ENCODE measurements at places on chromosomes 1 and 21.

GRCh38 chr1:154720328-154721297 is 112.6 kb upstream of the ADAR start:
- no peaks in the 10 kb centered on the region for H3K27me3 ChIP-seq
- DNase-seq: no peak
- H3K36me3 ChIP-seq: no peaks in the 10 kb centered on the region
- no peak overlapping the region for H3K27ac ChIP-seq

DNA sequence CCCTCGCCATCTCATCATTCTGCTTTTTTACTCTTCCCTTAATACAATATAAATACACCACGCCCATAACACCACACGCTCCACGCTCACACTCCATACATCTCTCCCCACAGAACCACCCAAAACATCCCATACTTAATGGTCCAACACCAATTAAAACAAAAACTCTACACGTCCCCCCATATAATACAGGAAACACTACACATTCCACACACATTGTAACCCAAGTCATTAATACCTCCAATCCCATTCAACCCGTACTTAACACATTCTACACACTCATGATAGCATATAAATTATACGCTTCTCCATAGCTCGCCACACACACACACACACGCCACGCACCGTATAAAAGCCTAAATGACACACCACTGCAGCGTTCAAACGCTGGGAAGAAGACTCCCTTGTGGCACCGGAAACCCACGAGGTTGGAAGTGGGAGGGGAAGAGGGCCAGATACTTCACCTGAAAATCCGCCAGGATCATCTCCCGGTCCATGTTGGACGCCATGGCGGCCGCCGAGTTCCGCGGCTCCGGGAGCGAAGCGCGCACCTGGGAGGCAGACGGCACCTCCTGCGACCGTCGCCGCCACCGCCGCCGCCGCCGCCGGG is 659 bp downstream of the FAF1 start:
- DNase-seq: no peak
- no peaks in the 10 kb centered on the region for H3K27me3 ChIP-seq
- no peaks in the 10 kb centered on the region for H3K36me3 ChIP-seq
- H3K27ac ChIP-seq: peak overlapping the region; percentile 84
- H3K4me1 ChIP-seq: peaks cover 21% of the 10 kb centered on the region
- H3K4me3 ChIP-seq: peak overlapping the region; percentile 68

GRCh38 chr1:201426479-201427310 is 5.2 kb upstream of the TNNI1 start:
- H3K4me3 ChIP-seq: no peak overlapping the region
- no peak overlapping the region for H3K27ac ChIP-seq

DNA sequence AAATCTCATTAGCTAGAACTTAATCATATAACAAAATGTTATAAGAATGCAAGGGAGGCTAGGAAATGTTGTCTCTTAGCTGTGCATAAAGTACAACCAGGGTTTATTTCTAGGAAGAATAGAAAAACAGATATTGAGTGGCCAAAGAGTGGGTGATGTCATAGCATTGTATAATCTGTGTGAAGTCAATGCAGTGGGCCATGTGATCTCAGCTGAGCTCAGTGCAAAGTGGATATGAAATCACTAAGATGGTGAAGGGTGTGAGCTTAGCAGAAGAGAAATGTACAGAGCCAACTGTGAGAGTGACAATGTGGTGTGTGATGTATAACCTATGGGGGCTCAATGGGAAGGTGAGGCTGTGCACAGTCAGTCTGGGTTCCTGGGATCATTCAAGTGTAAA is 29.7 kb upstream of the DUSP23 start:
- no peaks in the 10 kb centered on the region for H3K4me1 ChIP-seq
- no peak overlapping the region for H3K4me3 ChIP-seq
- no peaks in the 10 kb centered on the region for H3K27me3 ChIP-seq
- no peak for DNase-seq

- H3K27ac ChIP-seq: no peak overlapping the region
- peaks cover 20% of the 10 kb centered on the region for H3K27me3 ChIP-seq
- no peak overlapping the region for H3K4me3 ChIP-seq
- peaks cover 5% of the 10 kb centered on the region for H3K4me1 ChIP-seq
- DNase-seq: no peak
- H3K36me3 ChIP-seq: no peaks in the 10 kb centered on the region
Observed at GRCh38 chr1:21607549-21608529, 61.3 kb downstream of the RAP1GAP start.

DNA sequence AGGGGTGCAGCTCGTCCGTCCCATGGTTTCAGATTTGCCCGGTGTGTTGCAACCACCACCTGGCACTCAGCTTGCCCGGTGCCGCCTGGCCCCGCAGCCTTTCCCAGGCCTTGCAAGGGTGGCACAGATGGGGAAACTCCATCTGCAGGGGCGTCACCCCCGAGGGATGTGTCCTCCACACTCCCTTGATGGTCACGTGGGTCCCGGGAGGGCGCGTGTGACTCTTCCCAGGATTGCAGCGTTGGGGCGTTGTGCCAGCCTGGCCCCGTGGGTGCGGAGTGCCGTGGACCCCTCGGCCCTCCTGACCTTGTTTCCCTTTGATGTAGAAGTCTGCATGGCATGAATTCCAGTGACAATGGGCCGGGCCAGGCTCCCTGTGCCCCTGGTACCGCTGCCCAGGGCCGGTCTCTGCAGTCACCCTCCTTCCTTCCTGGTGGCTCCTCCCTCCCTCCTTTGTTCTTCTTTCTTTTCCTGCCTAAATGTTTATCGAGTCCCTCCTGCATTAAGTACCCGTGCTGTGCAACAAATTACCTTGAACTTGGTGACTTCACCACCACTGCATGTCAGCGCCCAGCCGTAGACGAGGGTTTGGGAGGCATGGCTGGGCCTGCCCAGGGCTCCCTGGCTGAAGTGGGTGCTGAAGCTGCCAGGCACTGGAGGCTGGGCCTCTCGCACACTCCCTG is 22.9 kb downstream of the RRP1 start:
- H3K27me3 ChIP-seq: no peaks in the 10 kb centered on the region
- peaks cover 21% of the 10 kb centered on the region for H3K4me1 ChIP-seq
- no peak overlapping the region for H3K4me3 ChIP-seq
- no peak overlapping the region for H3K27ac ChIP-seq
- H3K36me3 ChIP-seq: no peaks in the 10 kb centered on the region
- DNase-seq: no peak

DNA sequence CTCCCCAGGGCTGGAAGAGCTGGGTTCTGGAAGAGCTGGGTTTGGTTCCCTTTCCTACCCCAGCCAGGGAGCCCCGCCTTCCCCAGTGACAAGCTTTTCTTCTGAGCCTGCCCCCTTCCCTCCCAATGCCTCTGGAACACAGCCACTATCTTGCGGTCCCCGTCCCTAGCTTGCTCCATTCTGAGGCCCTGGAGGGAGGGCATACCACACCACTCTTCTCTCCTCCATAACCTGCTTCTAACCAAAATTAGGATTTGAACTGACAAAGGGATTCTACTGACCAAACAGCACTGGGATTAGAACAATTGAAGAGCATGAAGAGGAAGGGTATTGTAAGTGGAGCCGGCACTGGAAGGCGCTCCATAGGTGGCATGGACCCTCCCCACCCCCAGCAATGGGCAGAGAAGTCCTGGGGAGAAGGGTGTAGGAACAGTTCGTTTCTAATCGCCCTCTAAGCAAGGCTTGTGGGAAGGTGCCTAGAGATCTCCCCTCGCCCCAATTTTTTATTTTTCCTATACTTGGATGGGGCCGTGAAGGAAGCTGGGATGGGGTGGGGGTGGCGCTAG is 690 bp downstream of the C1orf216 start:
- H3K4me3 ChIP-seq: peak overlapping the region; percentile 95
- peak overlapping the region; percentile 88 for H3K27ac ChIP-seq
- peaks cover 25% of the 10 kb centered on the region for H3K36me3 ChIP-seq
- no peaks in the 10 kb centered on the region for H3K27me3 ChIP-seq
- no peak for DNase-seq
- H3K4me1 ChIP-seq: peaks cover 48% of the 10 kb centered on the region

GRCh38 chr1:226360106-226360746 is 47.7 kb downstream of the PARP1 start:
- no peak for DNase-seq
- H3K4me1 ChIP-seq: peaks cover 4% of the 10 kb centered on the region
- H3K27ac ChIP-seq: no peak overlapping the region
- H3K36me3 ChIP-seq: peaks cover 59% of the 10 kb centered on the region
- no peak overlapping the region for H3K4me3 ChIP-seq

DNA sequence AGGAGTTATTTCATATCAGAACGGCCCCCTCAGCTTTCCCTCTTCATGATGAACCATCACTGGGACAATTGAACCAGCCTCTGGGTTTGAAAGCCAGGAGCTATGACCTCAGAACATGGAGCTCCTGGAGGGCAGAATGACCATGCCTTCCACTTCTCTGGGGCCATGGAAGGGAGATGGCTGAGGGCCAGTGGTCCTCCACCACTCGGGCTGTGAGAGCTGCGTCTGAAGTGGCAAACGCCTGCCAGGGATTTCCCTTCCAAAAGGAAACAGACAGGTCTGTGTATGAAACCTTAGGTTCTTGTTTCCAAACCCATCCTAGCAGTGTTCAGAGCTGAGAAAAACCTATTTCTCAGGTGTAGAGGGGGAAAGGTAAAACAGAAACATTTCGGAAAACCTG is 22.5 kb downstream of the PKP1 start:
- H3K27me3 ChIP-seq: peaks cover 16% of the 10 kb centered on the region
- no peak overlapping the region for H3K27ac ChIP-seq
- peaks cover 31% of the 10 kb centered on the region for H3K4me1 ChIP-seq
- H3K4me3 ChIP-seq: no peak overlapping the region
- no peaks in the 10 kb centered on the region for H3K36me3 ChIP-seq

GRCh38 chr1:187275346-187275745 is 446.6 kb downstream of the PLA2G4A start:
- H3K4me3 ChIP-seq: no peak overlapping the region
- H3K4me1 ChIP-seq: no peaks in the 10 kb centered on the region
- H3K36me3 ChIP-seq: no peaks in the 10 kb centered on the region
- no peak for DNase-seq

- H3K27me3 ChIP-seq: no peaks in the 10 kb centered on the region
- no peak for DNase-seq
- no peak overlapping the region for H3K27ac ChIP-seq
- H3K4me3 ChIP-seq: no peak overlapping the region
- no peaks in the 10 kb centered on the region for H3K4me1 ChIP-seq
Observed at GRCh38 chr1:109207467-109208103, 6.1 kb upstream of the SARS1 start.

- no peak overlapping the region for H3K27ac ChIP-seq
- H3K4me1 ChIP-seq: no peaks in the 10 kb centered on the region
- H3K36me3 ChIP-seq: no peaks in the 10 kb centered on the region
- no peaks in the 10 kb centered on the region for H3K27me3 ChIP-seq
- H3K4me3 ChIP-seq: peak overlapping the region; percentile 33
Observed at GRCh38 chr1:244815600-244816099, 19.8 kb upstream of the COX20 start.

GRCh38 chr1:201535046-201535918 is 3.6 kb upstream of the NAV1 start:
- no peaks in the 10 kb centered on the region for H3K27me3 ChIP-seq
- no peak for DNase-seq
- peaks cover 86% of the 10 kb centered on the region for H3K4me1 ChIP-seq
- peak overlapping the region; percentile 84 for H3K27ac ChIP-seq
- no peaks in the 10 kb centered on the region for H3K36me3 ChIP-seq

GRCh38 chr1:56495538-56495937 is 83.8 kb downstream of the PLPP3 start:
- H3K27ac ChIP-seq: no peak overlapping the region
- H3K27me3 ChIP-seq: no peaks in the 10 kb centered on the region
- H3K36me3 ChIP-seq: peaks cover 39% of the 10 kb centered on the region
- no peak overlapping the region for H3K4me3 ChIP-seq

DNA sequence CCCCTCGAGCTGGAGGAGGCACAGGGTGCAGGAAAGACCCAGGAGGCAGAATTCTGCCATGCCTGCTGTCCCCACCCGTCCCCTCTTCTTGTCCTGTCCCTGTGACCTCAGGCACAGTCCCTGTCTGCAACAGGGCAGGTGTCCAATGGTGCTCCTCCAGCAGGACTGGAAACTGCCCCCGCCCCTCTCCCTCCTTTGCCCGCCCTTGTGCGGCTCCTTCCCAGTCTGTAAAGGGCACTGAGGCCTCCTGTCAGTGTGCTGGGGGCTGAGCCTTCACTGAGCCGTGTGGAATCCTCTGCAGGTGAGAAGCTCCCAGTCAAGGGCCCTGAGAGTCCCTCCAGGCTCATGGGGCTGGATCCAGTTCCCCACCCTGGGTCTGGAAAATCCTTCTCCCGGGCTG is 28.9 kb downstream of the PRDM16 start:
- H3K27me3 ChIP-seq: no peaks in the 10 kb centered on the region
- no peaks in the 10 kb centered on the region for H3K36me3 ChIP-seq
- H3K27ac ChIP-seq: no peak overlapping the region
- H3K4me3 ChIP-seq: no peak overlapping the region

GRCh38 chr1:110594456-110595352 is 11.5 kb downstream of the KCNA2 start:
- DNase-seq: no peak
- H3K27me3 ChIP-seq: no peaks in the 10 kb centered on the region
- H3K27ac ChIP-seq: no peak overlapping the region
- peaks cover 5% of the 10 kb centered on the region for H3K4me1 ChIP-seq

- peak; percentile 42 for DNase-seq
- no peak overlapping the region for H3K27ac ChIP-seq
- H3K36me3 ChIP-seq: no peaks in the 10 kb centered on the region
Observed at GRCh38 chr1:211738096-211738690, 62.8 kb upstream of the NEK2 start.

- H3K4me1 ChIP-seq: peaks cover 76% of the 10 kb centered on the region
- peaks cover 2% of the 10 kb centered on the region for H3K36me3 ChIP-seq
- H3K4me3 ChIP-seq: peak overlapping the region; percentile 79
- no peak for DNase-seq
- peaks cover 9% of the 10 kb centered on the region for H3K27me3 ChIP-seq
Observed at GRCh38 chr1:1348420-1349255, 580 bp downstream of the DVL1 start.

GRCh38 chr1:33168556-33169289 is 13.1 kb downstream of the TRIM62 start:
- peaks cover 6% of the 10 kb centered on the region for H3K4me1 ChIP-seq
- no peaks in the 10 kb centered on the region for H3K36me3 ChIP-seq
- no peak overlapping the region for H3K27ac ChIP-seq
- no peak for DNase-seq

GRCh38 chr1:223682502-223682901 is 17.0 kb upstream of the CAPN8 start:
- no peaks in the 10 kb centered on the region for H3K36me3 ChIP-seq
- no peak for DNase-seq
- no peaks in the 10 kb centered on the region for H3K4me1 ChIP-seq
- no peaks in the 10 kb centered on the region for H3K27me3 ChIP-seq
- no peak overlapping the region for H3K4me3 ChIP-seq

GRCh38 chr21:42829417-42829816 is 49.9 kb downstream of the WDR4 start:
- H3K4me1 ChIP-seq: no peaks in the 10 kb centered on the region
- H3K27ac ChIP-seq: no peak overlapping the region
- peaks cover 76% of the 10 kb centered on the region for H3K27me3 ChIP-seq
- H3K36me3 ChIP-seq: no peaks in the 10 kb centered on the region
- no peak for DNase-seq
